ENCODE measurements at places on chromosomes 5 and 9.

DNA sequence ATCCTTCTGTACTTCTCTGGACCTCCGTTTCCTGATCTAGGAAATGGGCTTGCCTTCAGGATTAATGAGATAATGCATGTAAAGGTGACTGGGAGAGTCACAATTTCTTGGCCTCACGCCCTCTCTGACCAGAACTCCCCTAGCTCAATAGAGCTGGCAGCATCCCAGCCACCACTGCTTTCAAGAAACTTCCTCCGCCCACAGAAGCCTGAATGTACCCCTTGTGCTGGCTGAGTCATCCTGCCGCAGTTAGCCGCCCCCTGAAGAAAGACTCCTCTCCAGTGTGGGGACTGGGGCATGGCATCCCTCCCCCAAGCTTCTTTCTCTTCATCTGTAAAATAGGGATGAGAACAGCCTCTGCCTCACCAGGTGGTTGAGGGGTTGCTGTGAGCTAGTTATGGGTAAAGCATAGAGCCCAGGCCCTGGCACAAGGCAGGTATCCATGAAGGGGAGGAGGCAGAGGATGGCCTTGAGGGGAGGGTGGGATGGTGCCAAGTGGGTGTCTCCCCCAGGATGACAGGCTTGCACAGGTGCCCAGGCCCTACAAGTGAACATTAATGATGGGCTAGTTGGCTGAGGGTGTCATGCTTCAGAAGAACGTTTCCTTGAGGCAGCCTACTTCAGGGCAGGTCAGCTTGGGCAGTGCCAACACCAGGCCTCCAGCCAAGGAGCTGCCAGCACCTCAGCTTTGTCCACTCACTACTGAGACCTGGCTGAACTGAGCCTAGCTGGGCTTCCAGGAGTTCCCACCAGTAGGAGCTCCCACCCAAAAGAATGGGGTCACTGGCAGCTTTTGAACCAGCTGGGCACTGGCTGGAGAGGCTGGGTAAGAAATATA, 3.4 kb downstream of the PDLIM4 start:
- H3K4me1 ChIP-seq: peaks cover 9% of the 10 kb centered on the region
- peaks cover 14% of the 10 kb centered on the region for H3K27me3 ChIP-seq
- H3K36me3 ChIP-seq: no peaks in the 10 kb centered on the region

DNA sequence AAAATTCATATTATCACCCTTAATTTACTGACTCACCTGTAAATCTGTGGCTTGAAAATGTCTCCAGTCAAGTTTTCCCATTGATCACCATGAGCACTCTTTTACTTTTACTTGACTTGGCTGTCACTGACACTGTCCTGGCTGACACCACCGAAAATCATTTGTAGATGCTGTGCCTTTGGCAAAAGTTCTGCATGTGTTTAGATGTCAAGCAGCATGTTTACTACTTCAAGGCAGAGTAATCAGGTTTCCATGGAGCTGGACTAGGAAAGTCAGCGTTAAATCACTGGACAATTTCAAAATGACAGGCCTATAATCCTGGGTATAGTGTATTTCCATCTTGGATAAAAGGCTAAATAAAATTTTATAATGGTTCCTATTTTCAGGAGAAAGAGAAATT, 1530.6 kb upstream of the CDH6 start:
- no peaks in the 10 kb centered on the region for H3K27me3 ChIP-seq
- H3K27ac ChIP-seq: no peak overlapping the region
- no peak for DNase-seq
- H3K36me3 ChIP-seq: no peaks in the 10 kb centered on the region

- peaks cover 10% of the 10 kb centered on the region for H3K4me1 ChIP-seq
- no peak overlapping the region for H3K4me3 ChIP-seq
- H3K27me3 ChIP-seq: peaks cover 2% of the 10 kb centered on the region
- no peak for DNase-seq
Measured at GRCh38 chr9:96057155-96057554, 181.7 kb downstream of the ERCC6L2 start.

- H3K27ac ChIP-seq: no peak overlapping the region
- peaks cover 2% of the 10 kb centered on the region for H3K27me3 ChIP-seq
- H3K4me3 ChIP-seq: no peak overlapping the region
- no peaks in the 10 kb centered on the region for H3K4me1 ChIP-seq
- no peak for DNase-seq
- H3K36me3 ChIP-seq: no peaks in the 10 kb centered on the region
Measured at GRCh38 chr9:138053321-138053868, 175.8 kb downstream of the CACNA1B start.

DNA sequence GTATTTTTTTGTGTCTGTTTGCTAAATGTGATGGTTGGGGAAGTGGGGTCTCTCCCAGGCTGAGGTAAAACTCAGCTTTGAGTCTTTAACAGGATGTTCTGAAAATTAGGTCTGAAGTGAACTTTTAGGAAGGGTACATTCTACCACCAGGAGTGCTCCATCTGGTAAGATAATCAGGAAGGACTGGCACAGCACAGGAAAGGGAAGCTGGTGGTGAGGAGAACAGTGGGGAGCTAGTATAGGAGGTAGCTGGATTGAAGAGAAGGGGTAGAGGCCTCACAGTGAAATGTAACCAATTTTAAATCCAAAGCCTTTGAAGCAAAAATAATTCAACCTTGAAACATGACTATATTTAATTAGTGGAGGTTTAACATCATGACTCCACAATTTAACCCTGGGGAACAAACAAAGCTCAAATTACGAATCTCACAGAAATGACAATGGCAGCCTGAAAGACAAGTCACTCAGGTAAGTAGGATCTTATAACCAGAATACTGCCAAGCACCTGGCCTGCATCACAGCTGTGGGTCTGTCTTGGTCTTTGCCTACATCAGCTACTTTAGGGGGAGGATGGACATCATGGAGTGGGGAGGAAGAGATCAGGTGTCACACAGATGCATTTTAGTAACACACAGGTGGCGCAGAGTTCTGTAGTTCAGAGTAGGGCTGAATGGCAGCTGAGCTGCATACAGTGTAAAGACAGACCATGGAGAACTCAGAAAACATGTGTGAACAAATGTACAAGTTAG, 445.3 kb downstream of the DMRT2 start:
- no peaks in the 10 kb centered on the region for H3K4me1 ChIP-seq
- DNase-seq: no peak
- peaks cover 2% of the 10 kb centered on the region for H3K27me3 ChIP-seq
- H3K36me3 ChIP-seq: no peaks in the 10 kb centered on the region

GRCh38 chr9:127915325-127915752, 1.5 kb downstream of the ST6GALNAC4 start:
- peak overlapping the region; percentile 95 for H3K27ac ChIP-seq
- no peaks in the 10 kb centered on the region for H3K27me3 ChIP-seq
- H3K36me3 ChIP-seq: peaks cover 36% of the 10 kb centered on the region
- peak overlapping the region; percentile 89 for H3K4me3 ChIP-seq
- H3K4me1 ChIP-seq: peaks cover 76% of the 10 kb centered on the region

GRCh38 chr5:91632871-91633270, 249.8 kb upstream of the ARRDC3 start:
- H3K27ac ChIP-seq: no peak overlapping the region
- H3K4me1 ChIP-seq: no peaks in the 10 kb centered on the region
- no peaks in the 10 kb centered on the region for H3K36me3 ChIP-seq
- H3K27me3 ChIP-seq: no peaks in the 10 kb centered on the region
- no peak for DNase-seq
- no peak overlapping the region for H3K4me3 ChIP-seq

DNA sequence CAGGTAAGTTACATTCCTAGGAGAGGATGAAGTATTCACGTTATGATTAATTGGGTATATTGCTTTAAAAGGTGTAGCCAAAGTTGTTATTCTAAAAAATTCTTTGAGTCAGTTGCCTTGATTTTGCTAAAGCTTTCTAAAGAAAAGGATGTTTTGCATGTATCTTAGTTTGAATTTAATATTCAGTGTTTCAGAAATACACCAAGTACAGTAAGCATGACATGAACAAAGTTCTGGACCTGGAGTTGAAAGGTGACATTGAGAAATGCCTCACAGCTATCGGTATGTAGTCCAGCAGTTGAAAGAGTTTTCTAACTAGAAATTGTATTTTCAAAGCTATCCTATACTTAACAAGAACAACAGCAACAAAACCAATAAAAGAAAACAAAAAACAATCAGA, 14.2 kb downstream of the ANXA1 start:
- H3K4me3 ChIP-seq: no peak overlapping the region
- peaks cover 58% of the 10 kb centered on the region for H3K36me3 ChIP-seq
- H3K27me3 ChIP-seq: no peaks in the 10 kb centered on the region
- DNase-seq: no peak
- peaks cover 16% of the 10 kb centered on the region for H3K4me1 ChIP-seq

DNA sequence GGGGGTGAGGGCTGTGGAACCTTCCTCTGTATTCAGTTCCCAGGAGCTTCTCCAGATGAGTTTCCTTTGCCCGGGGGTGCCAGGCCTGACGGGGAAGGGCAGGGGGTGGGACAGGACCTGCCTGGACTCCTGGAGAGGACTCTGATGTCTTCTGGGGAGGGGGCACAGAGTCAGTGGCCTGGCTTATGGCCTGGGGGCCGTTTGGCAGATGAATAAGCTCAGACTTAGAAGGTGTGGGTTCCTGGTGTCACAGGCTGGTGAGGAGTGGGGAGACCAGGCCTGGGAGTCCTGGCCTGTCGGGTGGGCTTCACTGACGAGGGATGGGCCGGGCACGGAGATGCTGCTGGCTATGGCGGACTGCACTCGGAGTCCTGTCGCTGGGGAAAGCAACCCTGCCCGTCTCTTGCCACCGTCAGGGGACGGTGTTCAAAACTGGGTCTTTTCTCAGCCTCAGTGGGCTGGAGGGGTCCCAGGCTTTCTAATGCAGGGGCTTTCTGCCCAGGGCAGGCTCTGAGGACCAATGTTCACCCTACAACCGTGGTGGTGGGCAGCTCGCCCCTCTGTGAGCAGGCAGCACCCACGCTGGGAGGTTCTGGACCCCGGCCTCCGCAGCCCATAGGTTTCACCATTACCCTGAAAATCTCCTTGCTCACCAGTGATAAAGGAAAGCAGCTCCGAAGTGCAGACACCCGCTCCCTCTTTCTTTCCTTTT, 16.2 kb downstream of the COL5A1 start:
- H3K27me3 ChIP-seq: no peaks in the 10 kb centered on the region
- no peaks in the 10 kb centered on the region for H3K4me1 ChIP-seq
- no peak overlapping the region for H3K4me3 ChIP-seq
- no peaks in the 10 kb centered on the region for H3K36me3 ChIP-seq

DNA sequence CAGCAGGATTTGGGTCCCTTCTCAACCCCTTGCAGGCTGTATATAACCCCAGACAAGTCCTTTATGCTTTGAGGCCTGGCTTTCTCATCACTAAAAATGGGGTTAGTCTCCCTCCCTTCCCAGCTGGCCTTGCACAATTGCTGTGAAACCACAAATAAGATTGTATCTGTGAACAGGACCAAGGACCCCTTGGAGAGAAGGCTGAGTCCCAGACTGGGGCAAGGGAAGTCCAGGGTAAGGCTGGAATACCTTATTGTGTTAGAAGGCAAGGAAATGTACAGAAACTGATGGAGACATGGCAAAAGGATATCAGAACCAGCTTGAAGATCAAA, 11.4 kb downstream of the MACROH2A1 start:
- H3K4me1 ChIP-seq: peaks cover 50% of the 10 kb centered on the region
- no peaks in the 10 kb centered on the region for H3K27me3 ChIP-seq
- peaks cover 76% of the 10 kb centered on the region for H3K36me3 ChIP-seq
- peak overlapping the region; percentile 50 for H3K27ac ChIP-seq

DNA sequence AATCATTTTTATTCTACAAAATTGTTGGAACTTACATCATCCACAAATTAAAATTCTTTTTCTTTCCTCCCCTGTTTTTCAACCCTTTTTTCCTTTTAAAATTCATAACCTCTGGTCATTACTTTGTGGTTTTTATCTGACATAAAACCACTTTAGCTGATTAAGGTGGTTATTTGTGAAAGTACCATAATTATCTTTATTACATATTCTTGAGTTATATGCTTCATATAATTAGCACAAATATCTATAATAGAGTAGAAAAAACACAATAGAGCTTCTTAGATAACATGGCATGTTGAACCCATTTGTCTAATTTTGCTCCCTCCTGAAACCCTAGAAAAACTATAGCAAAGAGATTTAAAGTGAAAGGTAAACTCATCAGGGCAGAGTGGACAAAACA, 22.9 kb upstream of the PPIC start:
- no peak overlapping the region for H3K27ac ChIP-seq
- H3K36me3 ChIP-seq: no peaks in the 10 kb centered on the region
- no peaks in the 10 kb centered on the region for H3K4me1 ChIP-seq
- DNase-seq: no peak
- H3K27me3 ChIP-seq: peaks cover 4% of the 10 kb centered on the region
- no peak overlapping the region for H3K4me3 ChIP-seq

GRCh38 chr5:116583862-116584222, 9.2 kb upstream of the SEMA6A start:
- H3K4me1 ChIP-seq: no peaks in the 10 kb centered on the region
- no peak overlapping the region for H3K27ac ChIP-seq

DNA sequence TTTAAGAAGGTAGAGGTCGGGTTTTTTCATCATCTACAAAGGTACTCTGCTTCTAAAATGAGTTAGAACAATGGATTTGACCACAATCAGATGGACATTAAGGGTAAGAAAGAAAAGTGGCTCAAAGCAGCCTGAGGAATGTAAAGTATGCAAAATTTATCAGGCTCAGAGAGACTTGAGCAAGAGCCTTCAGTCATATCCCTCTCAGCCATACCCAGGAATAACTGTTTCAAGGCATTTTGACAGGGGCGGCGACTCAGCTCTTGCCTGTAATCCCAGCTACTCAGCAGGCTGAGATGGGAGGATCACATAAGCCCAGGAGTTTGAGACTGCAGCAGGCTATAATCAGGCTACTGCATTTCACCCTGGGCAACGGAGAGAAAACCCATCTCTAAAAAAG, 38.8 kb upstream of the ANXA2R start:
- H3K4me3 ChIP-seq: no peak overlapping the region
- DNase-seq: no peak
- H3K4me1 ChIP-seq: peaks cover 21% of the 10 kb centered on the region
- H3K36me3 ChIP-seq: peaks cover 45% of the 10 kb centered on the region
- H3K27ac ChIP-seq: no peak overlapping the region

- peak overlapping the region; percentile 60 for H3K27ac ChIP-seq
- no peaks in the 10 kb centered on the region for H3K27me3 ChIP-seq
- DNase-seq: no peak
- peaks cover 76% of the 10 kb centered on the region for H3K4me1 ChIP-seq
- no peak overlapping the region for H3K4me3 ChIP-seq
Measured at GRCh38 chr9:19995619-19996018, 206.8 kb upstream of the SLC24A2 start.

DNA sequence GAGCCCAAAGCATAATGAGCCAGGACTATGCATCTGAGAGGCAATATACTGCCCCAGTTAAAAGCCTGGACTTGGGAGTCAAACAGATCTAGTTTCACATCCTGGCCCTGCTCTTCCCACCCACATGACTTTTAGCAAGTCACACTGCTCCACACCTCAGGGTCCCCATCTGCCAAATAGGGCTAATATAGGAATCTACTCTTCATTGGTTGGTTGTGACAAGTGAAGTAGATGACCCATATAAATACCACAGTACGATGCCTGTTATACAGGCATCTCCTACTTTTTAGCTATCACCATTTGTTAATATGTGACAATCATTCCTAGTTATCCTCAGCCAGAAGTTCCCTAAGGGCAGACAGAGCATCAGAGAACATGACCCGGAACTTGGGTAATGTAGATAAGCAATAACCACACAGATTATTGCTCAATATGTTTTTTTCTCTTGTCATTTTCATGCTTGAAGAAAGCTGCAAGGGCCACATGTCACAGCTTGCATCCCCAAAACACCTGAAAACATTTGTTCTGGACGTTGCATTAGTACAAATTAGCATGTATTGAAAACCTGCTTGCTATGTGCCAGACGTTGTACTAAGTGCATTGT, 20.4 kb downstream of the ADAM19 start:
- H3K4me3 ChIP-seq: no peak overlapping the region
- peak overlapping the region; percentile 33 for H3K27ac ChIP-seq
- H3K4me1 ChIP-seq: peaks cover 63% of the 10 kb centered on the region
- DNase-seq: no peak
- no peaks in the 10 kb centered on the region for H3K27me3 ChIP-seq

- no peak overlapping the region for H3K27ac ChIP-seq
- H3K27me3 ChIP-seq: peaks cover 9% of the 10 kb centered on the region
- H3K4me3 ChIP-seq: no peak overlapping the region
Measured at GRCh38 chr9:99438596-99438995, 216.5 kb downstream of the SEC61B start.
